Spleen (tissue), 13 donors: ENCODE measurements at places on chromosomes 7 and 10. TPM values are rescaled to one million over a fixed set of nuclear protein-coding genes. Genes with fewer than 3 reads are reported as not detected.

TMEM176B gene
- 56.1 TPM for total RNA-seq

NRP1 gene
- total RNA-seq: 202 TPM

VAX1 gene
- total RNA-seq: not detected

CLDN3 gene
- total RNA-seq: not detected

KCP gene
- total RNA-seq: 0.14 TPM

ANKRD2 gene
- total RNA-seq: not detected

OTUD1 gene
- total RNA-seq: 34.4 TPM

C1QL3 gene
- not detected for total RNA-seq

CALY gene
- total RNA-seq: 0.34 TPM

GSAP gene
- 82.0 TPM for total RNA-seq

SNCG gene
- 69.4 TPM for total RNA-seq

INA gene
- not detected for total RNA-seq

TAS2R3 gene
- 4.8 TPM for total RNA-seq

CPVL gene
- total RNA-seq: 141 TPM

BAZ1B gene
- 61.0 TPM for total RNA-seq

PON3 gene
- total RNA-seq: 2.1 TPM

CFAP43 gene
- total RNA-seq: not detected

DPP6 gene
- total RNA-seq: 3.4 TPM

CCDC146 gene
- total RNA-seq: 8.9 TPM

LIPM gene
- total RNA-seq: not detected

HKDC1 gene
- not detected for total RNA-seq

FOXI2 gene
- 0.60 TPM for total RNA-seq

SCART1 gene
- total RNA-seq: 5.8 TPM

CTAGE4 gene
- total RNA-seq: 5.9 TPM

EIF4H gene
- total RNA-seq: 216 TPM

DEPP1 gene
- total RNA-seq: 27.1 TPM

CCL24 gene
- 39.5 TPM for total RNA-seq

BTBD16 gene
- not detected for total RNA-seq

RALA gene
- total RNA-seq: 26.6 TPM

PON1 gene
- total RNA-seq: not detected

ZDHHC4 gene
- total RNA-seq: 40.4 TPM

FOXK1 gene
- total RNA-seq: 36.9 TPM

BMPER gene
- total RNA-seq: 3.6 TPM

TRRAP gene
- 50.1 TPM for total RNA-seq

CYP2C19 gene
- total RNA-seq: not detected

CDHR1 gene
- total RNA-seq: 6.4 TPM

PLEKHS1 gene
- total RNA-seq: not detected

ADAM22 gene
- total RNA-seq: 4.2 TPM

VPS37D gene
- 1.4 TPM for total RNA-seq

ACSL5 gene
- total RNA-seq: 43.4 TPM
